ENCODE measurements at places on chromosomes 13 and 19. TPM values are rescaled to one million over a fixed set of nuclear protein-coding genes. Genes with fewer than 3 reads are reported as not detected.

The TMEM190 gene
- 2.2 TPM for total RNA-seq

The GADD45GIP1 gene
- 50.9 TPM for total RNA-seq

The FRY gene
- 0.09 TPM for total RNA-seq

The SPTBN4 gene
- total RNA-seq = 0.77 TPM

The SLC6A16 gene
- total RNA-seq = 0.81 TPM

The ANKLE1 gene
- 0.50 TPM for total RNA-seq

The CBARP gene
- 4.3 TPM for total RNA-seq

The ZIC2 gene
- 7.1 TPM for total RNA-seq

The PDX1 gene
- total RNA-seq = 0.08 TPM

The S1PR4 gene
- not detected for total RNA-seq

The EBI3 gene
- total RNA-seq = 3.1 TPM

The CLC gene
- not detected for total RNA-seq

The PCSK4 gene
- total RNA-seq = 1.2 TPM

The ATXN8OS gene
- total RNA-seq = not detected

The MISP3 gene
- total RNA-seq = 2.3 TPM

The LGALS13 gene
- total RNA-seq = not detected

The RGS9BP gene
- total RNA-seq = 0.51 TPM

The PSG2 gene
- total RNA-seq = not detected

The SULT2B1 gene
- total RNA-seq = 16.8 TPM

The ZNF98 gene
- total RNA-seq = not detected

Measured in A549 treated with GW870086 at 1 μM for 4 hours (cell line).